ENCODE measurements at places on chromosomes 1 and 21.

- DNase-seq, result no peak
Measured at GRCh38 chr1:19689856-19690255, 25.2 kb downstream of the HTR6 start.

DNA sequence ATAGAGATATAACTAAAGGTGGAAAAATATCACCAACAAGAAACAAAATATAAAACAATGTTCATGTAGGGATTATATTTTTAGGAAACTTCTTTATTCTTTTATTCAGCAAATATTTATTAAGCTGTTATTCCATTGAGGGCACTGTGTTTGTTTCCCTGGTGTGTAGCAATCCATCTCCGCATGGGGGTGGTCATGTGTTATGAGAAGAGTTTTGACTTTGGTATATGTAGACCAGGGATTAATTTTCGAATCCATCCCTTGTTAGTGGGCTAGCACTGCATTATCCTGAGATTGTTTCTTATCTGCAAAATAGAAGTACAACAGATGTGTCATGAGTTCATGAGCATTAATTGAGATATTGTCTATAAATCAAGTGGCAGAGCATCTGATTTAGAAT, 190.2 kb upstream of the LRRC7 start:
- DNase-seq, result no peak

GRCh38 chr1:210618369-210618768, 289.7 kb downstream of the HHAT start:
- DNase-seq, result no peak

DNA sequence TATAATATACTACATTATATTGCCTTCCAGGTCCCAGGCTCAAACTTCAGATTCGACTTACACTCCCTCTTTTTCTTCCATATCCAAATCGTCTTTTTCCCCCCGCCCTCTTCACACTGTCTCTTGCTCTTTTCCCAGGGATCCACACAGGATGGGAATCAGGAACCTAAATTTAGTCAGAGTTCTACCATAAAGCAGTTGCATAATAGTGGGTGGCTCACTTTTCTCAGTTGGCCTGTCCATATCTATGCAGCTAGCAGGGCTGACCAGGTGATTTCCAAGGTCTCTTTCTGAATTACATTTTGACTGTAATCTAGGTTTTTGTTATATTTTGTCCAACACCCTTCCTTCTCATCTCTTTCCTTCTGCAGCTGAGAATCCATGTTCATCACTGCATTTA, 7.7 kb upstream of the BCAS2 start:
- DNase-seq, result no peak

GRCh38 chr1:109929588-109930251, 19.1 kb downstream of the CSF1 start:
- no peak for DNase-seq

- DNase-seq, result no peak
Measured at GRCh38 chr1:235304549-235305451, 23.2 kb downstream of the ARID4B start.

- DNase-seq, result no peak
Measured at GRCh38 chr1:166721145-166721544, 118.1 kb upstream of the POGK start.

DNA sequence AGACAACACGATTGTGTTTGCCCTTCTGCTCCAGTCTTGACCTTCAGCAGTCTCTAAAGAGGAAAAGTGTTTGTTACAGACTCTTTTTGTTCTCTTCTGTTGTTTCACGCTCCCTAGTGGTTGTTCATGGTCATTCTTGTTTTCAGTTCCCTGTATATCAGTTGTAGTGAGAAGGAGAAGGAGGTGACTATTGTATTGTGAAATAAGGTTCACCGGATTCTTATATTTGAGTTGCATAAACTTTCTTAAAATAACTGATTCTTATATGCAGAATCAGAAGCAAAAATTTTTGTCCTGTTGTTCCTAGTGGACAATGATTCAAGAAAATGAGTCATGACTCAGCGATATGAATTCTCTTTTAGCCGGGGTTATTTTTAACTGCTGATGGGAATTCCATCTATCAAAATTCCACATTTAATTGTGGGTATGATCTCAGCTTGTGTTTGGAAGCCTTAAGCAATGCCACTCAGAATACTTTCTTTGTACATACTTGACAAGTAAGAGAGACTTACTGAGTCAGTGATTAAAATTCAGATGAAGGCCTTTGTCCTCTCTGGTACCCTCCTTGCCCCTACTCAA, 152.2 kb downstream of the CLEC20A start:
- DNase-seq, result no peak

DNA sequence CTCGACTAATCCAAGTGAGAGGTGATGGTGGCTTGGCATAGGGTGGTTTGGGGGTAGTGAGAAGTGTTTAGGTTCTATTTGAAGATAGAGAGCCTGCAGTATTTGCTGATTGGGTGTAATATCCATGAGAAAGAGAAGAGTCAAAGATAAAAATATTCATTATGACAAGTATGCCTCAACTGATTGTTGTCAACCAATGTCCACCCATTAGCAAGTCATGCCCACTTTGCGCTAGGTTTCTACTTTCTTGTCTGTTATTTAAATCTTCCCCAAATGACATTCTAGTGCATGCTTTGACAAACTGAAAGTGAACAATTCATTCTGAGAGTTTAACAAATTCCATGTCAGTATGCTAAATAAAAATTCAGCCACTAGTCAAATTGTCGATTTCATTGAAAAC, 3.8 kb upstream of the XCL1 start:
- no peak for DNase-seq

DNA sequence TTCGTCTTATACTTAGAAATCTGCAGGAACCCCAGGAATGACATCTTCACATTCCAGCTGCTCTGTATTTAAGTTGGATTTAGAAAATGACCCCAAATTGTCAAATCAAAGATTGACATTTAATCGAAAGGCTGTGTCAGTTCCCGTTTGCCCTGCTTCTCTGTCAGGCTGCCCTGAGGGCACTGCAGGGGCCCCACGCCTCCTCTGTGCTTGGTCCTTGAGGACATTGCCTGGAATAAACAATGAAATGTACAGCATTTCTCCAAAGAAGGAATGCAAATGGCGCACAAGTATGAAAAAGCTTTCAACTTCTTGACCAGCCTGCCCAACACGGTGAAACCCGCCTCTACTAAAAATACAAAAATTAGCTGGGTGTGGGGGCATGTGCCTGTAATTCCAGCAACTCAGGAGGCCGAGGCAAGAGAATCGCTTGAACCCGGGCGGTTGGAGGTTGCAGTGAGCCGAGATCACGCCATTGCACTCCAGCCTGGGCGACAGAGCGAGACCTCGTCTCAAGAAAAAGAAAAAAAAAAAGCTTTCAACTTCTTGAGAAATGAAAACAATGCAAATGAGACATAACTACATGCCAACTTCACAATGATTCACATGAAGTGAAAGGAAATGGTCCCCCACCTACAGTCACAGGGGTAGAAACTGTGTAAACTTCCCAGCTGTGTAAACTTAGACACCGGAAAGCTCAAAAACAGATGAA, 3.0 kb downstream of the TMPRSS3 start:
- no peak for DNase-seq

GRCh38 chr1:94553323-94553730, 11.8 kb upstream of the F3 start:
- DNase-seq, result no peak

- no peak for DNase-seq
Measured at GRCh38 chr1:23593556-23594148, 34.4 kb upstream of the ID3 start.

DNA sequence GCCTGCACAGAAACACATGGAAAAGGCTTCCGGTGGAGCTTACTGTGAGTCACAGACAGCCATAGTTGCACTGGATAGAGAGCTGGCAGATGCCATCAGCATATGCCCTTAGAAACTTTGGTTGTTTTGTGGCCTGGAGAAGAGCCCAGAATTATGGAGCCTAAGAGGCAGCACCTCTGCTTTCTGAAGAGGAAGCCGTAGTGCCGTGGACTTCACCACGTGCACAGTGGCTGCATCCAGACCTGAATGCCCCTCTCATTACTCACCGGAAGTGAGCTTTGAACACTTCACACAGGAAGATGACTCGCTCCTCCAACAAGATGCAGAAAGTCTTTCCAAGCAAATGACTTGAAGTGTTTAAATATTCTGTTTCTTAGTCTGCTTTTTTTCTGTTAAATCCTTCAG, 28.4 kb downstream of the JUN start:
- no peak for DNase-seq

DNA sequence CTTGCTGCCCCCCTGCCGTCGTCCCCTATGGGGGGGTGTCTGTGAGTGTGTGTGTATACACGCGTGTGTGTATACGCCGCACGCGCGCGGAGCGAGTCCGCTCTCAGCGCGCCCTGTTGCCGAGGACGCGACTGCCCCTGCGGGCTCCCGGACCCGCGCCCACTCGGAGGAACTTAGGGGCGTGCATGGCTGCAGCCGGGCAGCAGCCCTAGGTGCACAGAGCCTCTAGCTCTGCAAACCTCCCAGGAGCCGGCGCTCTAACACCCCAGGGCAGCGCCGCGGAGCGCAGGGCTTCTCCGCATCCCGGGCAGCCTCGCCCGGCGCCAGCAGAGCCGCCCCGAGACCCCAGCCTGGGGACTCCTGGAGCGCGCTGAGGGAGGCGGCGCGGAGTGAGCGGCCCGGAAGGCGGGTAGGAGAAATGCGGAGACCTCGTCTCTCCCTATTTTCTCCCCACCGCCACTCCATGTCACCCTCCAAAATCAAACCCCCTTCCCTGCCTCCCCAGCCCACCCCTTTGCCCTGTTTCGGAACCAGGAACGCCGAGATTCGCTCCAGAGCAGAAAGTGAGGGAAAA, 574 bp downstream of the ITPKB start:
- DNase-seq, result no peak

DNA sequence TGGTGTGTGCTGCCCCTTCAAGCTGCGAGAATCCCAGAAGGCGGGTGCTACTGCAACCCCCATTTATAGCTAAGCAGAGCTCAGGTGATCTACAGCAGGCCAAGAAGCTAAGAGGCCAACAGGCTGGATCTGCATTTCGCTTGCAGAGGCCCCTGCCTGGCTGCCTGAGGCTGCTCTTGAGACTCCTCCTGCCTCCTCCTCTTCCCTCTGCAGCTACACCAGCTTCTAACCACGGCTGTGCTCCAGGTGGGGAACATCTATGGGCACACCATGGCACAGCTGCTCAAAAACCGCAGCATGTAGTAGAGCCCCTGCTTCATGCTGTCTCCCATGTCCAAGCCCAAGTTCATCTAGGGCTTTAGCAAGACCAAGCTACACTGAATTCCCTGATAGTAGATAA, 72.9 kb upstream of the ZNF678 start:
- no peak for DNase-seq

- no peak for DNase-seq
Measured at GRCh38 chr1:2132222-2133038, 62.1 kb downstream of the FAAP20 start.

DNA sequence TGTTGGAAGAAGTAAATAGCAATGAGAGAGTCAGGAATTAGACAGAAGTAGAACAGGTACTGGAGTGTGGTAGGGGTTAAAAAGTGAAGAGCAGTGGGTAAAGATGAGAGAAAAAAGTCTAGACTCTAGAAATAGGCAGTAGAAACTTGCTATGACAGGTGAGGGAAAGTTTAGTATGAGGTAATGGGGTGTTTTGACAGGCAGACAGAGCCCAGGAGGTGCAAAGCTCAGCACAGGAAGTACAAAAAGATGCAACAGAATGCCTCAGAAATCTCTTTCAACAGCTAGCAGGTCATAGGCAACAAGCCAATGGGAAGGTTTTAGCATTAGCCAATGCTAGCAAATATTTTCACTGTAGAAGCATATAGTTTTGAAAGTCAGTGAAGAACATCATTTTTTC, 319.1 kb upstream of the SGIP1 start:
- no peak for DNase-seq

DNA sequence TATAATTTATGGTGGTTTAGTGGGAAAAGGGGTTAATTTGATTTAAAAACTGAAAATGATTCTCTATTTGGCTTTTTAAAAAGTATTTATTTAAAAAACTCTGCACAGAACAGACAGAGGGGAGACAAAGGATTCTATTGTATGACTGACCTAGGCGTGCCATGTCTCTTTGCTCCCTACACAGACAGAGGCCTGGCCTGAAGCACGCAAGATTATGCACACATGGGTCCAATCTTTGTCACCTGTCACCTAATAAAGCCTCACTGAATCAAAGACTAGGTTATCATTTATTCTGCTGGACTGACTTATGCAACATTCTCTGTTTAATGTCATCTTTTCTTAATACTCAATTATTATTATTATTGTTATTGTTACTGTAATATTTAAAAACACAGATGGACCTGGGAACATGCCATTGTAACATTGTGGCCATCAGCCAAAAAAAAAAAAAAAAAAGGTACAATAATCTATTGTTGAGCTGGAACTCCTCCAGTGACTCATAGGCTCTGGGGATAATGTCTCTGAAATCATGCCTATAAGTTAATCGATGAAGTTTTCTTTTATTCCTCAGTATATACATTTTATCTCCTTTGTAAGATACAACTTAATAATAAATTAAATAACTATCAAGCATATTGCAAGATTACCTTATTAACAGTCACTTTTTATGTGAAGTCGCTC, 112.1 kb downstream of the RUNX1 start:
- DNase-seq, result no peak

- no peak for DNase-seq
Measured at GRCh38 chr1:153542956-153543711, 2.4 kb upstream of the S100A5 start.

DNA sequence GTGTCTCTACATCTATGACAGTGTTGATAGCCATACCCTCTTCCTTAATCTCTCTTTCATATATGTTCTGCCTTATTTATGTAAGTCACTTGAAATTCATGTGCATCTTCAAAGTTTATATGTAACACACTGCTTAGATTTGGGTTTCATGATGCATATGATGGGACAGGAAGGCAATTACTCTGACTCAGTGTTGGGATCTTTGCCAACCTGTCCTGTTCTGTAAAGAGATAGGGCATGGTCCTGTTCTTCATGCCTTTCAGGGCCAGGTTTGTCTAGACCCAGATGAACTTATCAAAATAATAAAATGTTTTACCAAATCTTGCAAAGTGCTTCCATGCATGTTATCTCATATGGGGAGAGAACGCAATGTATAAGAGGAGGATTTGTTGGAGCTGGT, 69.5 kb downstream of the TMPRSS15 start:
- DNase-seq, result no peak

All from activated naive CD4-positive, alpha-beta T cell (primary cell).